Fibroblast of skin of left quadriceps (primary cell): ENCODE measurements at places on chromosomes 12 and 14.

- no peak for DNase-seq
Measured at GRCh38 chr12:65946821-65947220, 122.5 kb downstream of the HMGA2 start.

DNA sequence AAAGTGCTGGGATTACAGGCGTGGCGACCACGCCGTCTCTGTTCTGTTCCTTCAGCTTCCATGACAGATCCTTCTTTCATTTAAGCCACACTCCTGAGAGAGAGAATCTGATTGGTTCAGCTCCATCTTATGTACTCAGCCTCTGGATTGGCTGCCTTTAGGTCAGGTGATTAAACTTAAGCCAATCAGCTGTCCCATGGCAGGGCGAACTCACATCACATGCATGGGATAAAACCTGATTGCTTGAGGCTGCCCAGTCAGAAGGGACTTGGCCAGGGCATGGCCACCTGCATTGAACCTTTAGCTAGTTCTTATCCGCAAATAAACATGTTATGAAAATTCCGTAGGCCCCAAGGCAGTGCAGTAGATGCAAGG is 274.2 kb downstream of the SUDS3 start:
- DNase-seq: no peak

DNA sequence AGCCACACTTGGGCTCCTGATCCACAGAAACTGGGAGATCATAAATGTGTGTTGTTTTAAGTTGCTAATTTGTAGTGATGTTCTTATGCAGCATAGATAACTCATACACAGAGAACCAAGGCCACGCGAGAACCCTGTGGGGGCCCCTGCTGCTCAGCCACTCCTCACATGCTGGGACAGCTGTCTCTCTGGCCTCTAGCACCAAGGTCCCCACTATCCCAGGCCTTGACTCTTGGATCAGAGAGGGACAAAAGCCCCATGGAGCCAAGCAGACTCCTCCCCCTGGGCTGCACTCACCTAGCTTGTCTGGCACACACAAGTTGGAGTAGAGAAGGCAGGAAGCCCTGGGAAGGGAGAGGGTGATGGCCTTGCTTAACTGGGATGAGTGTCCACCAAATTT is 11.3 kb downstream of the PLD4 start:
- no peak for DNase-seq

DNA sequence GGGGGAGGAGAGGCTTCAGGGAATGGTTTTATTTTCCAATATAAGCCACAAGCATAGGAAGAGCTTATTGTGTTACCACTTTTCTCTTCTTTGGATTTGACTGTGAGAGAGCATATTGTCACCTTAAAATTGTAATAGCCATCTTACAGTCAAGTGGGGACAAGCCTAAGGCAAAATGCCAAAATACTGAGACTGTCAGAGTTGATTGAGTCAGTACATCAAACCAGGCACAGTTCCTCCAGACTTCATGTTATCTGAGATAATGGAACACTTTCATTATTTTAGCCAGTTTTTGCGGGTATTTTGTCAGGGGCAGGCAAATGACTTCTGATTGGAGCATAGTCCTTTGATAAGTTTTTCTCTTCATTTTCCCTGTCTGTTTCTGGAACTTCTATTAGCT is 19.5 kb upstream of the NUBPL start:
- DNase-seq: no peak

- DNase-seq: no peak
Measured at GRCh38 chr14:90604356-90604755, 207.5 kb downstream of the CALM1 start.

GRCh38 chr12:3655328-3655900 is 97.5 kb downstream of the CRACR2A start:
- DNase-seq: no peak

GRCh38 chr12:15939111-15939510 is 28.0 kb downstream of the DERA start:
- DNase-seq: no peak

- no peak for DNase-seq
Measured at GRCh38 chr12:32618115-32618514, 61.0 kb upstream of the DNM1L start.

DNA sequence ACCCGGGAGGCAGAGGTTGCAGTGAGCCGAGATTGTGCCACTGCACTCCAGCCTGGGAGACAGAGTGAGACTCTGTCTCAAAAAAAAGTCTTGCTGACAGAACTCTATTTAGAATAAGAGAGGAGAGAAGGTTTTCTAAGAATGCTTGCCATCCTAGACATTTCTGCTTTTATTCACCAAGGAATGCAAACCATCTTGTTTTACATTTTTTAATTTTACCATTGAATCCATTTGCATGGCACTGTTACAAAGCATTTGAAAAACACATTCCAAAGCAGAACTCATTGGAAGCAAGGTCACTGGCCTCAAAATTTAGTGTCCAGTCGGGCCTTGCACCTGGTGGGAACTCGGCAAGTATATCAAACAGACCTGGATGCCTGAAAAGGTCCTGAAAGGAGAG is 44.2 kb upstream of the RASSF3 start:
- no peak for DNase-seq

GRCh38 chr12:1595690-1596347 is 1.4 kb upstream of the FBXL14 start:
- DNase-seq: no peak

DNA sequence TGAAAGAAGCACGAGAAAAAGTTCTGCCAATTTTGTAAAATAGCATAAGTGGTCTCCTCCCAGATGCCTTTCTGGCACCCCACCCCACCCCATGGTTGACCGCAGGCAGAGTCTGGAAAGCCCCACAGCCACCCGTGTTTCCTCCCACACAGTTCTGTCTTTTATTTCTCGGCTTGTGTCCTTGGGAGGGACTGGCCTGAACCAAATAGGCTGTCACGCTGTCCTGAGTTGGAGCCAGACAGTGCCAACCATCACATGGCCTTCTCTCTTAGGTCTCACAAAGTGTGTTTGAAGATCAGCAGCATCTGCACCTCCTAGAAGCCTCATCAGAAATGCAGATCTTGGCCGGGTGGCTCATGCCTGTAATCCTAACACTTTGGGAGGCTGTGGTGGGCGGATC is 10.2 kb upstream of the LTA4H start:
- DNase-seq: no peak

- no peak for DNase-seq
Measured at GRCh38 chr12:88242571-88242925, 100.4 kb downstream of the TMTC3 start.

- DNase-seq: no peak
Measured at GRCh38 chr12:104280111-104280510, 23.4 kb upstream of the EID3 start.

DNA sequence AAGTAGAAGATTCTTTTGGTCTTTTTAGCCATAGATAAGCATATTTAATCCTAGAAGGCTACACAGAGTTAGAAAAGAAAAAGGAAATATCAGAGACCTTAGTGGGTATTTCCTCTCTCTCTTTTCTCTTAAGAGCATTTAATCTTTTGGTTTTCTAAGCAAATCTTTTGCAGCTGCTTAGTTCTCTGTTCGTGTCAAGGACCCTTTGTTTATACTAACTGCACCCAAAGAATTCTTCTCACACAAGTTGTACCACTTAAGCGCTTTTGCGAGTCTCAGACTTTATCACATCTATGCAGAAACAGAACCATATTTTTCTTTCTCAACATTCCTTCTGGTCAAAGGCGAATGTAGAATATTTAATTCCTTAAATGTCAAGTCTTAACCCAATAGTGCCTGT is 17.9 kb upstream of the NID2 start:
- DNase-seq: peak; percentile 63

GRCh38 chr12:120685522-120685921 is 1.4 kb upstream of the MLEC start:
- DNase-seq: no peak
